ENCODE measurements at places on chromosomes 6 and 20.

DNA sequence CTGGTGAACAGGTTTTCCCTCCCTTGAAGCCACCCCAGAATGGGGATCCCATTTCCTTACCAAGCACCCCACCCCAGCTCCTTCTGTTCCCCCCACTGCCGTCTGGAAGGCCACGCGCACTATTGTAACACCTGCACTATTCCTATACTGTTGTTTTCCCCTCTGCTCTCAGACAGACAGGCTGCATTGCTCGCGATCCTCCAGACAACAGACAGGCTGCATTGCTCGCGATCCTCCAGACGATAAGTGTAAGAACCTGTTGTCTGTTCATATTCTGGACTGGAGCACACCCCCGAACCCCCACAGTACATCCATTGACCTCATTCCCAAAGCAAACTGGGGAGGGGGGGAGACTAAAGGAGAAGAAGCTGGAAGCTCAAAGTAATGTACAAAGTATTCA is 72.7 kb downstream of the LY86 start:
- DNase-seq: no peak

- peak; percentile 45 for DNase-seq
Observed at GRCh38 chr20:3753098-3753497, 14.5 kb downstream of the ADISSP start.

DNA sequence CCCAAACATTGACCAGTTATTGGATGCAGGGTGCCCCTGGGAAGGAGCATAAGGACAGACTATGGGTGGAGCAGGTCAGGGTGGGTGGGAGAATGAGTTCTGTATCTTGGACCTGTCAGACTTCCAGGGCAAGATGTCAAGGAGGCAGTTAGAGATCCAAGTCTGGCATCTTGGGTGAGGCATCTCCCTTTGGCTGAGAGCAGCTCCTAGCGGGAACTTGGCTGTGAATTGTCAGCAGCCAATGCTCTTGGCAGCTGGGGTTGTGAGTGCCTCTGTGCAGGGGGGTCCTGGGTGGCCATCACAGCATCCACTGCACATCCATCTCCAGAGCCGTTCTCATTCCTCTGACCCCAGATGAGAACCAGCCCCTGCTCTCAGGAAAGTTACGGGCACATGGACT is 117.0 kb upstream of the MYL9 start:
- no peak for DNase-seq

DNA sequence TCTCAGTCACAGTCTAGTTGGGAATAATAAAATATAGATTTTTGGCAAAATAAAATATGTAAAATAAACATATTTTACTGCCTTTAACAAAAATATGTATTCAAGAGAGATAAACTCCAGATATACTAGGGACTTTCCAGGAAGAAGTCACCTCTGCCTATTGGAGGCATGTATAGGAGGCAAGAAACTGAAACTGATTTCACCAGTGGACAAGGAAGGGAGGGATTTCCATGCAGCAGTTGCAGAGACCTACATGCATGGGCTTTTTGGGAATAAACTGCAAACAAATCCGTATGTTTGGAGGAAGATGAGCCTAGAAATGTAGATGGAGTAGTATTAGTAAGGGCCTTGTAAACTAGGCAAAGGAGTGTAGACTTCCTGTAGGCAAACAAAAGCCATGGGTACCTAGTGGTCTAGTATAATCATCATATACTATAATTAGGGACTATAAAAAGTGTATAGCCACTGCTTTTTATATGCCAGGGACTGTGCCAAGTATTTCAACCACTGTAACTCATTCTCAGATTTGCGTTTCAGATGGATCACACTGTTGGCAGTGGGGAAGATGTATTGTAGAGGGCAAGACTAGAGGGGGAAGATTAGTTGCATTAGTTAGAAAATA is 38.9 kb downstream of the CD109 start:
- no peak for DNase-seq

DNA sequence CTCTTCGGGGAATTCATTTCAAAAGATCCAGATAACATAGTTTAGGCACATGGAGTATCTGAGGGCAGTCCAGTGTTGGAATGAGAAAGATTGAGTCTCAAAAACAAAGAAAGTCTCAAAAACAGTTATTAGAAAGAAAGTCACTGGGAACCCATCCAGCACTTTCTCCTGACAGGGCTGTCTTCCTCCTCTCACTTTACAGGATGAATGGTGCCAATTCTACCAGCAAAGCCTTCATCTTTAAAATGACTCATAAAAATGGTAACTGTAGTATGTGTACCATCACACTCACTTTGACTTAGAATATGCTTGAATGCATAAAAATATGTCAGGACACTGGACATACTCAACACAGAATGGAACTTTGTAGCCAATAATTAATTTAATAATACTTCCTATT is 71.3 kb downstream of the SLC22A3 start:
- no peak for DNase-seq
